ENCODE measurements at places on chromosomes 16 and 17.

DNA sequence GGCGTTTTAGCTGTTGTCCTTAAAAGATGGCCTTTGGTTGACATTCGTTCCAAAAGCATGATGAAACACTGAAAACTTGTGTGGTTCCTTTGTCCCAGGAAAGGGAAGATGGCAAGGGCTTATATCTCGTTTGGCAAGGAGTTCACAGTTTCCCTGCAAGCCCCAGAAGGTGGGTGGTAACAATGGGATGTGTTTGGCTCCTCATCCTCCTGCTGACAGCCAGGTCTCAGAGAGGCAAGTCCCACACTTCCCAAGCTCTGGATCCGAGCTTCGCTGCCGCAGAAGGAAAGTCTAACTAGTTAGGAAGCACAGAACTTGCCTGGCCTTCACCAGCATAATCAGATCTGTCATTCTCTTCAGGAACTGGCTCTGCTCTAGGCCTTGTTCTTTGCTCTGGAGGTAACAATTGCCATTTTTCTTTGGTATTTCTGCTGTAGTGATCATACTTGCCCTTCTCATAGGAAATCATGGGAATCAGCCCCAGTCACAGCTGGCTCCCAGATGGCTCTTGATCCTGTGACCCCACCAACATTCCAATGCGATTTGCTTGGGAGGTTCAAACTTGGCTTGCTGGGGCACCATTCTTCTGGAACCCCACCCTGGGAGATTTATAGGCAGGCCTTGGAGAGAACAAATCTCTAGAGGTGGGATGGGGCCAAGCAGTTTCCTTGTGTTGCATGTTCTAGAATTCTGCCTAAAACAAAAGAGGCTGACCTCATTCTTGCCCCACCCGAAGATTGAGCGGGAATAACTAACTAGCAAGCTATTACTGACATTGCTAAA is 17.9 kb downstream of the KPNA2 start:
- DNase-seq, result no peak

DNA sequence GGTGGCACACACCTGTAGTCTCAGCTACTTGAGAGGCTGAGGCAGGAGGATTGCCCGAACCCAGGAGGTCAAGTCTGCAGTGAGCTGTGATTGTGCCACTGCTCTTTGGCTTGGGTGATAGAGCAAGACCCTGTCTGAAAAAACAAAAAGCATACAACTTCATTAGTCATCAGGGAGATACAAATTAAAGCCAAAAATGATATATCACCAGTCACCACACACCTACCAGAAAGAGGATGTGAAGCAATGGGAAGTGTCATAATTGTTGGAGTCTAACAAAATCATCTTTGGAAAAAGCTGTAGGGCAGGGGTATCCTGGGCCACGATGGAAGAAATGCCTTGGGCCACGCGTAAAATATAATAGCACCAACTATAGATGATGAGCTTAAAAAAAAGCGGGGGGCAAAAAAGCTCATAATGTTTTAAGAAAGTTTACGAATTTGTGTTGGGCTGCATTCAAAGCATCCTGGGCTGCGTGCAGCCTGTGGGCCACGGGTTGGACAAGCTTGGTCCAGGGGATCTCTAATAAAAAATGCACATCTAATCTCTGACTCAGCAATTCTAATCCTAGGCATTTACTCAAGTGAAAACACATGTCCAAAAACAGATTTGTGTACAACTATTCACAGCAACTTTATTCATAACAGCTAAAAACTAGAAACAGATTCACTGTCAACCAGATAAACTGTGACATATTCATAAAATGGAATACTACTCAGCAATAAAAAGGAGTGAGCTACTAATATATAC is 65.9 kb downstream of the HIC1 start:
- DNase-seq, result no peak

DNA sequence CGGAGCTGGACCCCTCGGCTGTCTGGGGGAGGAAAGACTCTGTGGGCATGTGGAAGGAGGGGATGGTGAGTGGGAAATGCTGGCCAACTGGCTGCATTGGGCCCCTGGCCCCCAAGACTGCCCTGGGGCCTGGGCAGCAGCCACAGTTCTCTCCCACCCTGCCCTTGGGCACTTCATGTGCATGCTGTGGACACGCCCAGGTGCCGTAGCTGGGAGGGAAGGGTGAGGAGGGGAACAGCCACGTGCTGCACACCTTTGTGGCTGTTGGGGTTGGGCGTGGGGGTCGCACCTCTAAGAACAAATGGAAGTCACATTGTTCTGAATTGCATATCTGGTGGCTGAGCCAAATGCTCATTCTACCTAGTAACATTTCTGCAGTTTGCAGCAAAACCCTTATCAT is 11.9 kb upstream of the ZNHIT3 start:
- DNase-seq, result no peak

DNA sequence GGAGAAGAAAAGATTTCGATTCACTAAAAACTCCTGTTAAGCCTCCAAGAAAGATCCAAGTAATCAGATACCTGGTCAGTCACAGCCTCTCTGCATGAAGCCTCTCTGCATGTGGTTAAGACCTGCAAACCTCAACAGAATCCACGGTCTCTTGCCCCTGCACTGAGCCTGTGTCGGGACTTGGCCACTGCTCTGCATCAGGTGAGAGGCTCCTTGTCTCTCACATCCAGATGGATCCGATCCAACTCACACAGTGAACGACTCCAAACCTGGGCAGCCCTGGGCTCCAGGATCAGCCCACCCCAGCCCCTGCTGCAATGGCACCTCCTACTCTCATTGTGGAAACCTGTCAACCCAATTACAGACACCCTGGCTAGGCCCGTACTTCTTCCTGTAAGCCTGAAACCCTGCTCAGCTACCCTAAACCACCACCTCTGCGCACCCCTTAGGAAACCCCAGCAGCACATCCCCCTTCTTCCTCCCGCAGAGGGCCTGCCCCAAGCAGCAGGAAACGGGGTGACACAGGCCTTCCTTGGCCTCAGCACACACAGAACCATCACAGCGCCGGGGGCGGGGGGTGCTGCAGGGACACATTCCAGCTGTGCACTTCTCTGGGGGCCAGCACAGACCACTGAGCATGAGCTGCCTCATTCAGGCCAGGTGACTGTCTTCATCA is 129.5 kb downstream of the ANKRD11 start:
- no peak for DNase-seq

GRCh38 chr16:84143784-84144199 is 1.2 kb downstream of the HSDL1 start:
- no peak for DNase-seq

GRCh38 chr17:6509031-6509771 is 47.2 kb downstream of the PITPNM3 start:
- DNase-seq, result no peak

DNA sequence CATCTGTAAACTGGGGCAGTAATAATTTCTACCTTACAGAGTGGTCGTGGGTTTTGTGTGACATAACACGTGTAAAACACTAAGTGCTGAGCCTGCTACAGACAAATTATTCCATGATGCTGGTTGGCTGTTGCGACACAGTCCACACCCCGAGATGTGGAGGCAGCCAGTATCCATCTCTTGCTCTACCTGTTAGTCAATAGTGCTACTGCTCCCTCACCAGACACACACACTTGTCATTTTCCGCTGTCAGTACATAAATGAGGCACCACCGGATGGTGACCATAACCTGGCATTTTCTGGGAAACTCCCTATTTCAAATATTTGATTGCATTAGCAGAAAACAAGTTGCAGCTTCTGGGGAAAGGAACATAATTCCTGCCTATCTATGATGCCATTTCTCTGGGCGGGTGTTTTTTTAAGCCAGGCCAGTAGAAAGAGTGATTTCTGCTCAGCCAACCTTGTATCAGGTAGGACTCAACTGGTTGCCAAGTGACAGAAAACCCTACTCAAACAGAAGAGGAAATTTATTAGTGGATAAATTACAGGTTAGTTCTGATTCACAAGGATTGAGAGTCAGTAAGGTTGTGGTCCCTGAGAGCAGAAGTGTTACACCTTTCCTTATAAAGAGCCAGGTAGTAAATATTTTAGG is 24.1 kb downstream of the DNAJA2 start:
- no peak for DNase-seq

GRCh38 chr16:23504453-23505179 is 5.7 kb downstream of the GGA2 start:
- no peak for DNase-seq

DNA sequence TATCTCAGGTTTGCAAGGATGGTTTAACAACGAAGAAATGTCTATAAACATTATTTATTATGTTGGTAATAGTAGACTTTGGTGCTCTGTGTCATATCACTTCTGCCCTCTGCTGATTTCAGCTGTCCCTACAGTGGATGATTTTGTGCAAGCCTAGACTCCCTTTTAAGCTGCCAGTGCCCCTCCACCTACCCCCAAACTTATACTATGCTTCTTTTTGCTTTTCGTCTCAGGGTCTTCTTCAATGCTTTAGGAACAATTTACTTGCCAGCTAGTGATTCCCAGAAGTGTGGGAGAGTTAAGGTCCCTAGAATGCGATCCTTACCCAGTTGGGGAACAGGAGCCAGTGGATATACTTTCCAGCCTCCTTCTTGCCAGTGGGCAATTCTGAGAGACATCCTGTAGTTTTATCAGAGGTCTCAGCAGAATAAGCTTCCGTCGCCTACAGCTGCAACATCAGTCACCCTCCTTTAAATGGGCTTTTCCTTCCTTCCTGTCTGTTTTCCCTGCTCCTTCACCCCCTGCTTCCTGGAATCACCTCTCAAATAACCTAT is 4.1 kb downstream of the ICAM2 start:
- no peak for DNase-seq

- no peak for DNase-seq
Measured at GRCh38 chr17:66604376-66604775, 230.5 kb upstream of the CACNG5 start.

DNA sequence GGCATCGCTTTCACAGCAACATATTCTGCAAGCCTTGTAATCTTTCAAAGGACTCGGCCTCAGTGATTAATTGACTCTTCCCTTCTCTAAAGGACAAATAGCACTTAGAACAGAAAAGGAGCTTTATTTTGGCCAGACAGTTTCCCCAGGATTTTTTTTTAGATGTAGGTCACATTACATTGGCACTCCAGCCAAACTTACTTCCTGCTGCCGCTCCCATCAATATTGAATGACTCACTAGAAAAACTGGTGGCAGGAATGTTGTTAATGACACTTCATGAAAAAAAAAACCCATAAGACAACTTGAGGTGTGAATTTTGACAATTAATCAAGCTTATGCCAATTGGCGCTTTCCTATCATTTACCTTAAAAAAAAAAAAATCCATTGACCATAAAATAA is 432.6 kb downstream of the TOX3 start:
- no peak for DNase-seq

GRCh38 chr16:88049561-88050545 is 98.6 kb downstream of the BANP start:
- no peak for DNase-seq

DNA sequence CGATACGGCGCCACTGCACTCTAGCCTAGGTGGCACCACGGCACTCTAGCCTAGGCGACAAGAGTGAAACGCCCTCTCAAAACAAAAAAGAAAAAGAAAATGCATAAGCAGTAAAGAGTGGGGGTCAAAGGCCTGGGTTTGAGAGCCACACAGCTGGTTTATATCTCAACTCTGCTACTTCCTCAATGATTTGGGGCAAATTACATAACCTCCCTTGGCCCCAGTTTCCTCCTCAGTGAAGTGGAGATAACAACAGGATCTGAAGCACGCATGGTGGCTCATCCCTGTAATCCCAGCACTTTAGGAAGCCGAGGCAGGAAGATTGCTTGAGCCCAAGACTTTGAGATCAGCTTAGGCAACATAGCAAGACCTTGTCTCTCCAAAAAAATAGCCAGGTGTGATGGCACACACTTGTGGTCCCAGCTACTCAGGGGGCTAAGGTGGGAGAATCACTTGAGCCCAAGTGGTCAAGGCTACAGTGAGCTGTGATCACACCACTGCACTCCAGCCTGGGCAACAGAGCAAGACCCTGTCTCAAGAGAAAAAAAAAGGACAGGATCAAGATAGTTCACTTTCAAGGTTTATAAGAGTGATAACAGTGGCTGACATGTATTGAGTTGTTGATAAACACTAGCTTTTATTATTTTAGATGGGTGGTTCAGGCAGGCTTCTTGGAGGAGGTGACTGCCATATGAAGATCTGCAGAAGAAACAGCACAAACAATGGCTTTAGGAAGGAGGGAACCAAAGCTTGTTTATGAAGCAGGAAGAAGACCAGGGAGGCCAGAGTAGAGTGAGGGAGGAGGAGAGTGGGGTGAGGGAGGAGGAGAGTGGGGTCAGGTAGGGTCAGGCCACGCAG is 8.5 kb upstream of the COG1 start:
- DNase-seq, result no peak

Measured in vagina (tissue), 2 donors.